Pericardium fibroblast (primary cell): ENCODE measurements at places on chromosomes 1 and 21. TPM values are rescaled to one million over a fixed set of nuclear protein-coding genes. Genes with fewer than 3 reads are reported as not detected.

The GPR153 gene
- 24.6 and 27.2 TPM in 2 replicates for total RNA-seq

The UBQLN4 gene
- total RNA-seq = 9.8 and 12.6 TPM in 2 replicates

The SLC5A9 gene
- total RNA-seq = not detected in 2 replicates

The KRTAP7-1 gene
- total RNA-seq = not detected in 2 replicates

The IL10 gene
- total RNA-seq = not detected in 2 replicates

The CD164L2 gene
- total RNA-seq = not detected in 2 replicates

The MOB3C gene
- 4.8 and 7.4 TPM in 2 replicates for total RNA-seq

The RBM11 gene
- 0.77 TPM in 1 of 2 replicates, not detected in the other for total RNA-seq

The IKBKE gene
- 7.5 and 7.9 TPM in 2 replicates for total RNA-seq
